Thymus (tissue), 14 donors: ENCODE measurements at places on chromosomes 7 and 10.

DNA sequence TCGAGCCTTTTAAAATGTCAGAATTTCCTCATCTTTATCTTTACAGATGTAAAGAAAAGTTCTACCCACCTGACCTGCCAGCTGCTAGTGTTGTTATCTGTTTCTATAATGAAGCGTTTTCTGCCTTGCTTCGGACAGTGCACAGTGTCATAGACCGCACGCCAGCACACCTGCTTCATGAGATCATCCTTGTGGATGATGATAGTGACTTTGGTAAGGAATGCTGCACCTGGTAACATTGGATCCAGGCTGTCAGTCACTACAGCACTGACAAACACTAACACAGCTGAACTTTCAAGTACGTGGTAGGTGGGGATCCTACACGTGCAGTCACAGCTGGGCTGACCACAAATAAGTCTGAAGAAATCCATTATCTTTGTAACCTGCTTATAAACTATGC lies 77.6 kb downstream of the GALNT11 start:
- no peak for DNase-seq

- DNase-seq = no peak
Observed at GRCh38 chr7:9937944-9938631, 1035.6 kb upstream of the PHF14 start.

GRCh38 chr10:119498889-119499676 lies 43.4 kb downstream of the RGS10 start:
- DNase-seq = no peak

GRCh38 chr10:93917064-93917391 lies 23.2 kb downstream of the SLC35G1 start:
- no peak for DNase-seq

- no peak for DNase-seq
Observed at GRCh38 chr7:141001122-141001521, 13.6 kb downstream of the MRPS33 start.
